ENCODE measurements at places on chromosomes 6 and 20.

DNA sequence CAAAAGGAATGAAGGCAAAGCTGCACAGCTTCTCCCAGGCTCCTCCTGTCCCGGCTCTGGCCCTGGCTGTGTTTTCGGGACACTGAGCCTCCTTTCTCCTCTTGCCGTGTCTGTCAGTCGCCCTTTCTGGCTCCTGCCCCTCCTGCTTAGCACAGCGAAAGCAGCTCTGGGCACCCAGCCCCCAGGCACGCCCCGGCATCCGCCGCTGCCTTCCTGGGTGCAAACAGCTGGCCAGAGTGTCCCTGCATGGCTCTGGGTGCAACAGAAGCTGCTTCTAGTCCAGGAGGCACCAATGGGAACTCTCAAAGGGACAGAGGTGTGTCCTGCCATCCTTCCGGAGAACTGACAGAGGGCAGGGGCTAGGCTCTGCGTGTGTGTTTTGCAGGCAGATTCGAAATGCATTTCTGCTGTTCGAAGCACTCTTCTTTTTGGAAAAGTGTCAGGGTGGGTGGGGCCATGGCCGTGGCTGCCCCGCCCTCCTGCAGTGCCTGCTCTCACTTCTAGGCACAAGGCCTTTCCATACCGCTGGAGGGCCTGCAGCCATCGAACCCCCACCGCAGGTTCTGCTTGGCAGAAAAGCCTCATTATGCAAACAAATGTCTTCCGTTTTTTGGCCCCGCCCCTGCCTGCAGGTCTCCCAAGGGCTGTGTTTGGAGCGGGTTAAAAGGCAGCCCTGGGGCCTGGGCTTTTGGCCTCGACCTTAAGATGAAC is 15.5 kb downstream of the COL9A3 start:
- DNase-seq, result peak; percentile 72

DNA sequence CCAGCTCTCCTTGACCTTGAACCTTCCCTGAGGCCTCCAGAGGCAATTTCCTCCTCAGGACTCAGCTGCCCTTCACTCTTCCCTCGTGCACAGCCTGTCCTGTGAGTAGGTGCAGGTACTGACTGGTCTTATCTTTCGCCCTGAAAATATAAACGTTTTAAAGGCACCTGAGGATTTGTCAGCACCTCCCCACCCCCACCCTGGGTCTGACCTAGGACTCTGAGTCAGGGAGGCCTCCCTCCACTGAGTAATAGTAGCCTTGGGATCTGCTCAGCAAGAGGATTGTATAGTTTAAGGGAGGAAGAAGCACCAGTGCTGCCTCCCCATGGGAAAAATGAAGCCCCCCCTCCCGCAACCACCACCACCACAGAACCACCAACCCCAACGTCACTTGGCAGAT is 54.6 kb downstream of the PPARD start:
- DNase-seq, result no peak

DNA sequence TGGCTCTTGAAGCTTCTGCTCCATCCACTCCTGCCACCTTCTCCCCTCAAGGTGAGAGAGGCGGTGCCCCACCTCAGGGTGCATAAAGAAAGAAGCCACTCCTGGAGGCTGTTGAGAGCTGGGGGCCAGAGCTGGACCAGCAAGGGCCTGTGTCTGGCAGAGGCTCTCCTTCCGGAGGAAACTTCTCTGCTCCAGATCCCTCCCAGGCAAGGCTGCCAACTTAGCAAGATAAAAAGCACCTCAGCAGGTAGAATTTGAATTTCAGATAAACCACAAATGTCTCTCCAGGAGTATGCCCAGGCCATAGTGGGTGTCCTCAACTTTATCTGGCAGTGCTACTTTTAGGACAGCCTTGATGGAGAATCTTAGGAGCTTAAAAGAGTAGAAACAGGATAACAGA is 13.8 kb downstream of the UNC93A start:
- DNase-seq, result no peak

DNA sequence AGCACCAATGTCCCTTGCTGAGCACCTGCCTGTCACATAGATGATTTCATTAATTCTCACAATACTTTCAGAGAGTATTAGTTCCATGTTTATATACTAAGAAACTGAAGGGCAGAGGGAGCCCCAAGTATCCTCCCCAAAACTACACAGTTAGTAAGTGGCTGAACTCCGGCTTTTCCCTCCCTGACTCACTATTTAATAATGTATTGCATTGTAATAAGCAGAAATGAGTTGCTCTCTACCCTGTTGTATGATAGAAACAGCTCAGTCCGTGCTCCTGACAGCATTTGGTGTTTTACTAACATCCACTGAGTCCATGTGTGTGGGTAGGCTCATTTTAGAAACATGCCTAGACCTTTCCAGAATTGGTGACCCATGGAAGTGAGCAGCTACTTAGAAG is 76.8 kb downstream of the OLIG3 start:
- DNase-seq, result no peak

GRCh38 chr6:55578537-55579363 is at the start of gene HMGCLL1:
TSS of gene HMGCLL1 (minus strand) at chr6:55579192. CDS start at chr6:55579055, 137 bp downstream.
- DNase-seq, result no peak

DNA sequence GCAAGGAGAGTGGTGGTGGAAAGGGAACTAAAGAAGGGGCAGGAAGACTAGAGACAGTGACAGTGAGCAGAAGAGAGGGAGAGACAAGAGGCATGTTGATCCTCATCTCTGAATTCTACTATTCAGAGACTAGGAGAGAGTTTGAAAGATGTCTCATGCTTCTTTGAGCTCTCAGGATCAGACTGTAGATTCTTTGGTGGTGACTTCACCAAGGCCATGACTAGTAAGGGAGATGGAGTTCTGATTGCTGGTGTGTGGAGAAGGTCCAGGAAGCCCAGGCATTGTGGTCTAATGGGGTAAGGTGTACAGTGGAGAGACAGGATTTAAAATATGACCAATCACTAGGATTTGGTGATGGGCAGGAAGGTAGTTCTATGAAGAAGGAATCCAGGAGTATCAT is 713 bp downstream of the WFDC9 start:
- DNase-seq, result no peak

GRCh38 chr20:46157625-46158024 is 39.5 kb downstream of the CD40 start:
- no peak for DNase-seq

DNA sequence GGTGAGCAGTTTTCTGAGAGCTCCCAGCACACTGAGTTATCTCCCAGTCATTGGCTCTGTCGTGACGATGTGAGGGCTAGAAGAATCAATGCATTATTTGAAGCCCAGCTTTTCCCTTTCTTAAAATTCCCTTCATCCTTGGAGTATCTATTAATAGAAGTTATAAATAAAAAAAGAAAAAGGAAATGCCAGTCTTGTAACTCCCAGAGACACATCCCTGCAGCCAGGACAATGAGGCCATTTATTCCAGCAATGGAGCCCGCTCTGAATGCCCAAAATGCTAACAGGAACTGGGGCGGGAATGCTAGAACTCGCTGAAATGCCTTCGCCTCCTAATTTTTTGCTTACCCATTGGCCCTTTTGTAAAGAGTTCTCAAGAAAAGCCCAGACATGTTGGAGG is 305.8 kb downstream of the TFAP2C start:
- no peak for DNase-seq

DNA sequence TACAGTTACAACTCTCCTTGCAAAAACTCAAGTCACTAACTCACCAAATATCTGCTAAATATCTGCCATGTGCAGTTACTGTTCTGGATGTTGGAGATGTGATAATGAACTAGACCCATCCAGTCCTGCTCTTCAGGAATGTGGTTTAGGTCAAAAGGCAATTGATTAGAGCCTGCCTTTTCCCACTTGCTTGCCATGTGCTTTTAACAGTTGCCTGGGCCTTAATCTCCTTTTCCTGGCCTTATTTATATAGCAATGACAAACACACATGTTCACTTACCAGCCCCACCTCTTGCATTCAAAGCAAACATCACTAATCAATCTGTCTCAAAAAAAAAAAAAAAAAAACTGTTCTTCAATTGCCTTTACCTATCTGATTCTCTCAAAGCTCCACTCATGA is 199.2 kb downstream of the ZNF217 start:
- no peak for DNase-seq

DNA sequence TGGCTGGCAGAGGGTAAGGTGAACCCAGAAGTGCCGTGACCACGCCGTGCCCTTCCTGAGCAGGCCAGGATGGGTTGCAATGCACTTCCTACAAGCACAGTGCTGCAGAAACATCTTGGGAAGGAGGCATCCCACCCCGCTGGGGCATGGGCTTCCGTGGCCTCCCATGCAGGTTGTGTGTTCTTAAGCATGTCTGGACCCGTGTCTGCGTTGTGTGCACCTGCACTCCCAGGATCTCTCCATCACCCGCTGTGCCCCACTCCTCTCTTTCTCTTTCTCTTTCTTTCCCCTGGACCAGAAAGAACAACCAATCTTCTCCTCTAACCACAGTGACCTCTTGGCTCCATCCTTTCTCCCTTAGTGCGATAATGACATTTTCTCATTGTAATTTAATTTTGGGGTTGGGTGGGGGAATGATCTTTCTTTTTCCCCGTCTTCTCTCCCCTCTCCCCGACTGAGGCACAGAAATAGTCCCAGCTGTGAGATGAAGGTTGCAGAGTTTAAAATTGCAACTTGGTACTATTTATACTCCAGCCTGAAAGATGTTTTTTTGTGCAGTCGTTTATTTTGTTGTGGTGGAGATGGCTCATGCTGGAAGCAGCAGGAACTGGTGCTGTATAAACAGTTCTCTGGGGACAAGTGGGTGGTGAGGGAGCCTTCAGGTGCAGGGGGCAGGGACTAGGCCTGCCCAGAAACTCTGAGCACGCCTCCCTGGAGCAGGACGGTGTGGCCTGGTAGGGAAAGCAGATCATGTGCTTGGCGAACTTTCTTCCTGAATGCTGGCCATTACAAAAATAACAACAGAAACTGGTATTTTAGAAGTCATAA is 20.5 kb downstream of the BCAS4 start:
- DNase-seq, result no peak

- DNase-seq, result no peak
Observed at GRCh38 chr6:49626811-49627210, 9.8 kb downstream of the RHAG start.

GRCh38 chr20:34791289-34792020 is 34.0 kb downstream of the NCOA6 start:
- DNase-seq, result peak; percentile 12

- no peak for DNase-seq
Observed at GRCh38 chr20:20205862-20206236, 153.5 kb downstream of the CFAP61 start.

DNA sequence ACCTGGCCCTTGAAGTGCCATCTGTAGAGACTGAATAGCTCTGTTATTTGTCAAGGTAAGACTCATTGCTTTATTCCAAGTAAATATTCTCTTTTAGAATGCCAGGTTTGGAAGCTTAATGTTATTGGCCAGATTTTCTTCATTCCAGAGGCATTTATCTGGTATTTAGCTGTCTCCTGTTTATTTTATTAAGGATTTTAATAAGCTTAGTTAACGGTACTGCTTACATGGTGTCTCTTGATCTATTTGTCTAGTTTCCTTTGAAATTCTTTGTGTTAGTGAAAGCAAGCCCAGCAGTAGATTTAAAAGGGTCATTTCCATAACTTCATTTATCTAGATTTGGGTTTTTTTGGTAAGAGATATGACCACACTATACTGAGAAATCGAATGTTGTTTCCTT is 7.7 kb downstream of the RALY start:
- no peak for DNase-seq

DNA sequence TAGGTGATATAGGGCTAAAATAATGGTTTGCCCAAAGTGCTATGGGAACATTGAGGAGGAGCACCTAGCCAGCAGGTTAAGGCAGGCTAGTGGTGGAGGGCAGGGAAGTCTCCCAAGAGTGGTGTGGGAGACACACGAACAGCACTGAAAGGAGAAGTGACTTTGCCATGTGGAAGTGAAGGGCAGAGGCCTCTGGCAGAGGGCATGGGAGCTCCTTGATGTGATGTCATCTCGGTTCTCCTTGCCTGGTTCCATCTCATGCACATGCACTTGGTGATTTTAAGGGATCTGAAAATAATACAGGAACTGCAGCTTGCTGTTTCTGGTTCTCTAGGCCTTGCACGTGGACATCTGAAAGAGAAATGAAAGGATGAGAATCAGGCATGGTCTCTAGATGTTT is 4.7 kb upstream of the MAP3K4 start:
- DNase-seq, result no peak

- no peak for DNase-seq
Observed at GRCh38 chr6:4885341-4885933, 109.2 kb downstream of the CDYL start.

DNA sequence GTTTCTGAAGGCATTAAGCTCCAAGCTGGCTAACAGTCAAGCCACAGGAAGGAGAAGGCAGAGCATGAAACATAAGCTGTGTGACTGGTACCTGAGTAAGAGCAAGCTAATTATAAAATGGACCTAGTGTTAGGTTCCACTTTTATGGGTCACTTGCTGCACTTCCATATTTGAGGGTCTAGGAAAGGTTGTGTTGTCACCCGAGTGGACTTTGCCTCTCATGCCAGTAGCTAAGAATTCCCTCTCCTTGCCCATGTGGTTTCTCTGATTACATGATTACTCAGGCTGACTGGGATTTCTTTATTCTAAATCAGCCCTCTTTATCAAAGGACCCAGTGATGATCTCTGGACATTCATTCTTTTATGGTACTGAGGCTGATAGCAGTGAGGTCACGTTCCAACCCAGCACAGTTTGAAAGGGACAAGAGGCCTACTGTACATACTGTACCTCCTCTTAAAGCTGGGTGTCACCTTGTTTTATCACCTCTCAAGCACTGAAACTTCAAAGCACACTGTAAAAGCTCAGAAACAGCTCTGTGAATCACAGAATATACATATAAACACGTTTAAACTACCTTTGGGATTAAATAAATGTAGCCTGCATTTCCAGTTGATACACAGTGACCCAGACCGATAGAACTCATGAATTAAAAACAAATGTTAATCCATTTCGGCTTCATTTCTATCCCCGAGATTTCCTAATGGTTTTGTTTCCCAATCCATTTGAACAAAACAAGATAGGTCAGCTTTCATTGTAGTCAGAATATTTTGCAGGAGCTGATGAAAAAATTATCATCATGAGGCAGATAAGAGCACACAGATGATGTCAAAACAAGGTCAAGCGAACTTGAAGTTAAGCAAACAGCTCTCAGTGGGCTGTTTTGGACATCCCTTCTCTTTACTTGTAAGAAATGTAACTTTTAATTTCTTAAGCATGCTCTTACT is 96.5 kb downstream of the ALDH8A1 start:
- no peak for DNase-seq

GRCh38 chr20:39983655-39984054 is 705.4 kb downstream of the MAFB start:
- DNase-seq, result no peak

GRCh38 chr20:1341561-1342265 is 12.8 kb upstream of the SDCBP2 start:
- no peak for DNase-seq

GRCh38 chr6:26307850-26308249 is 57.1 kb upstream of the BTN3A2 start:
- no peak for DNase-seq

GRCh38 chr6:170073846-170074245 is 217.0 kb downstream of the DLL1 start:
- no peak for DNase-seq

DNA sequence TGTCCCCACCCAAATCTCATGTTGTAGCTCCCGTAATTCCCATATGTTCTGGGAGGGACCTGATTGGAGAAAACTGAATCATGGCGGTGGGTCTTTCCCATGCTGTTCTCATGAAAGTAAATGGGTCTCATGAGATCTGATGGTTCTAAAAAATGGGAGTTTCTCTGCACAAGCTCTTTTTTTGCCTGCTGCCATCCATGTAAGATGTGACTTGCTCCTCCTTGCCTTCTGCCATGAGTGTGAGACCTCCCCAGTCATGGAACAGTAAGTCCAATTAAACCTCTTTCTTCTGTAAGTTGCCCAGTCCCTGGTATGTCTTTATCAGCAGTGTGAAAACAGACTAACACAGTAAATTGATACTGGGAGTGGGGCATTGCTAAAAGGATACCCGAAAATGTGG is 1218.4 kb upstream of the CITED2 start:
- DNase-seq, result no peak
